Stimulated activated effector memory CD8-positive, alpha-beta T cell treated with anti-CD3 and anti-CD28 coated beads, Interleukin-12 subunit alpha, Interleukin-12 subunit beta, amount 100 ng/mL, for 72 hours (primary cell): ENCODE measurements at places on chromosomes 4 and X.

- DNase-seq: no peak
Observed at GRCh38 chr4:742096-742741, 36.6 kb downstream of the PCGF3 start.

GRCh38 chrX:64204252-64204651 is 1.3 kb downstream of the AMER1 start:
- DNase-seq: no peak

DNA sequence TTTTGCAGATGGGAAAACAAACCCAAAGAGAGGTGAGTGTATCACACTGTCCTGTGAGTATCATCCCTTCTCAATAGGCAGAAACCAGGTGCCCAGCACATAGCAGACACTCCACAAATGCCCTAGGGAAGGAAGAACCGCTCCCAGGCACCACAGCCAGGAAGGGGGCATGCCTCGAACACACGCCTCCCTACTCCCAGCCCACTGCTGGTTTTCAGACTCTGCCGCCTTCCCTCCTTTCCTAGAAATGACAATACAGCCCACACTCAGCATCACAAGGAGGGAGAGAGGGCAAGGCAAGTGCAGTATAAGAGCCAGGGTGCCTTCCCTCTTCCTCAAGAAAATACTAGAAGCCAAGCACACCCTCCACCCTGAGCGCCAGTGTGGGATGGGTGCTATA is 16.2 kb downstream of the JAKMIP1 start:
- no peak for DNase-seq

DNA sequence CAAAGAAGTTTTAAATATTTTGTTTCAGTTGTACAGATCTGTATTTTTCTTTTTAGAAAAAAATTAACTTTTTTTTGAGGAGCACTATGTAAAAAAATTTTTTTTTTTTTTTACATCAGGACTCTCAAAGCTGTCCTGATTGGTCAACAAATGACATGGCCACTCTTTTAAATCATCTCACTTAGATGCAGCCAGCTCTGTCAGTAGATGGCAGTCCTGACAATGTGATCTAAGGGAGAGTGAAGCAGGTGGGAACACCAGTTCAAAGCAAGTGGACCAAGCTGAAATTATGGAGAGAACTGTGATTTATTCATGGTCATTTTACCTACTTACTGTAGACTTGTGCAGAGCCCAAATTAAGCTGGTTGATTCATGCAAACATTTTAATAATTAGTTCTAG is 174.7 kb upstream of the GPRIN3 start:
- DNase-seq: no peak

DNA sequence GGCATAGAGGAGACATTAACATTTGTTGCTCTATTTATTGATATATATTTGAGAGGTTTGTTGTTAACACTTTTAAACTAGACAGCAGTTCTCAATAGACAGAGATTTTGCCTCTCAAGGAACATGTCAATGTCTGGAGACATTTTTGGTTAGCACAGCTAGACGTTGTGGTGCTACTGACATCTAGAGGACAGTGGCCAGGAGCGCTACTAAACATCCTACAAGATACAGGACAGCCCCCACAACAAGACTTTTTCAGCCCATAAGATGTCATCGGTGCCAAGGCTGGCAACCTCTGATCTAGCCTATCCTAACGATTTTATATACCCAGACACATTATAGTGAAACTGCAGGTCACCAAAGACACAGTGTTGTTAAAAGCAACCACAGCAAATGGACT is 18.4 kb upstream of the CTSO start:
- DNase-seq: no peak

DNA sequence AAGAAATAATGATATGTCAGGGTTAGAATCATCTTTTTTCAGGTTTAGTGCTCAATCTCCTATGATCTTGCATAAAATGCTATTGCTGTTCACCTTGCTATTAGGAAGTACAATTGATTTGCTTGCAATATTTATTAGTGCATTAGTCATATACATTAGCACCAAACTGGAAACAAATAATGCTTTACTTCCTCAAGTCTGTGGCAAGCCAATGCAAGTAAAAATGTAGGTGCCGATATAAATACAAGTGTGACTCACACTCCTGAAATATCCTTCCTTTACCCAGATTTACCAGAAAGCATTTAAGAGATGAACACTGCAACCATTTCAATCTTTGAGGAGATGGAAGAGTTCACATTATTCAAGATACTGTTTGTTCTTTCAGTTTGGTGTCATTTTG is 1487.7 kb upstream of the ADGRL3 start:
- no peak for DNase-seq

- no peak for DNase-seq
Observed at GRCh38 chrX:134287346-134287745, 50.4 kb downstream of the CCDC160 start.

DNA sequence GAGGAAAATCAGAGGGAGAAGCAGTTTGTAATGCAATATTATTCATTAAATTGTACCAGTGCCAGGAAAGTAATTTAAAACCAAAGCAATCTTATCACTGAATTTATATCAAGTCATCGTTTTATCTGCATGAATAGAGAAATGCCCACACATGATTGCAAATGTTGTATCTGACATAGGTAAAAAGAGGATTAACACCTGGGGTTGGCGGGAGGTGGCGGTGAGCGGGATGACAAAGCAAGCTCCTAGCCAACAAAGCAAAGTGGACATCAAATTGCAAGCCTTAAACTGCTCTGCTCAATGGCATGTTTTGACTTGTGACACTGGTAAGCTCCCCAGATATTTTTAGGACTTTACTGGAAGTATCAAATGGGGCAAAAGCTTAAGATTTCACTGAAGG is 16.4 kb downstream of the HPGD start:
- no peak for DNase-seq

DNA sequence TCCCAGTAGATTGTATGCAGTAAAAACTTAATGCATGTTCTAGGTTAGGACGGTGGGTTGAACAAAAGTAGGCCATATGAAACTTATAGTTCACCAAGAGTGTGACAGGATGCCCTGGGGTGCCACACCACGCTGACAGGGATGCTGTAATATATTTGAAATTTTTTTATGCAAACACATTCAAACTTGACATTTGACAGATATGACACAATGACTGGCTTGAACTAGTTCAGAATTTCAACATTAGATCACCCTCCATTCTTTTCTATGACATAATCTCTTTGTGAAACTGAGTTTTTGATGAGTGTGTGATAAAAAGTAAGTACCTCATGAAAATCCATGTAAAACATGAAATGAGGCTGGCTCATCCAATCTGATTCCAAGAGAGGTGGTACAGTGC is 198.4 kb downstream of the PALLD start:
- DNase-seq: no peak

DNA sequence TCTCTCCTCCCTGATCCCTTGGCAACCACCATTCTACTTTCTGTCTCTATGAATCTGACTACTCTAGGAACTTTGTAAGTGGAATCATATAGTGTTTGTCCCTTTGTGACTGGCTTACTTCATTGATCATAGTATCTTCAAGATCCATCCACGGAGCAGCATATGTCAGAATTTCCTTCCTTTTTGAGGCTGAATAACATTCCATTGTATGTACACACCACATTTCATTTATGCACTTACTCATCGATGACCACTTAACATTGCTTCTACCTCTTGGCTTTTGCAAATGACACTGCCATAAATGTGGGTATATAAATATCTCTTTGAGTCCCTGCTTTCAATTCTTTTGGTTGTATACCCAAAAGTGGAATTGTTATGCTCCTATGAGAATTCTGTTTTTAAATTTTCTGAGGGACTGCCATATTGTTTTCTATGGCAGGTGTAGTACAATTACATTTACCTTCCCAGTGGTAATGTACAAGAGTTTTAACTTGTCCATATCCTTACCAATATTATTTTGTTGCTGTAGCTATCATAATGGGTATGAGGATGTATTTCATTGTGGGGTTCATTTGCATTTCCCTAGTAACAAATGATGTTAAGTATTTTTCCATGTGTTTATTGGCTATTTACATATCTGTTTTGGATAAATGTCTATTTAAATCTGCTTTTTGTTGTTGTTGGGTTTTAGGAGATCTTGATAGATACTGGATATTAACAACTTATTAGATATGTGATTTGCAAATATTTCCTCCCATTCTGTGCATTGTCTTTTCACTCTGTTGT is 466.1 kb downstream of the C4orf33 start:
- DNase-seq: no peak

GRCh38 chr4:152735396-152735859 is 44.1 kb downstream of the TIGD4 start:
- DNase-seq: no peak

DNA sequence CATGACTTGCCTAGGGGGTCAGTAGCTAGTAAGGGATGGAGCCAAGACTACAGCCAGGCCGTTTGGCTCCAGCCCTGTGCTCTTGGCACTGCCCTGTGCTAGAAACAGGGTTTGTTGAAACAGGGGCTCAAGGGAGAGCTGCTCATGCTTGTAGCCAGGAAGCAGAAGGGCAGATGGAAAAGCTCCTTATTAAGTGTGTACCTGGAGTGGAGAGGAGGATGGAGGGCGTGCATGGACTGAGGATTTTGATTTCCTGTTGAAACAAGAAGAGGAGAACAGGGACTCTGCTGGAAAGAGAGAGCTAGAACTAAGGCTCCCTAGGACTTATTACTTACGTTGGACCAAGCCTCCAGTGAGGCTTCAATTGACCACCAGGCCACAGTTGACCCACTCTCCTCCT is 363.0 kb downstream of the MID1IP1 start:
- DNase-seq: no peak

DNA sequence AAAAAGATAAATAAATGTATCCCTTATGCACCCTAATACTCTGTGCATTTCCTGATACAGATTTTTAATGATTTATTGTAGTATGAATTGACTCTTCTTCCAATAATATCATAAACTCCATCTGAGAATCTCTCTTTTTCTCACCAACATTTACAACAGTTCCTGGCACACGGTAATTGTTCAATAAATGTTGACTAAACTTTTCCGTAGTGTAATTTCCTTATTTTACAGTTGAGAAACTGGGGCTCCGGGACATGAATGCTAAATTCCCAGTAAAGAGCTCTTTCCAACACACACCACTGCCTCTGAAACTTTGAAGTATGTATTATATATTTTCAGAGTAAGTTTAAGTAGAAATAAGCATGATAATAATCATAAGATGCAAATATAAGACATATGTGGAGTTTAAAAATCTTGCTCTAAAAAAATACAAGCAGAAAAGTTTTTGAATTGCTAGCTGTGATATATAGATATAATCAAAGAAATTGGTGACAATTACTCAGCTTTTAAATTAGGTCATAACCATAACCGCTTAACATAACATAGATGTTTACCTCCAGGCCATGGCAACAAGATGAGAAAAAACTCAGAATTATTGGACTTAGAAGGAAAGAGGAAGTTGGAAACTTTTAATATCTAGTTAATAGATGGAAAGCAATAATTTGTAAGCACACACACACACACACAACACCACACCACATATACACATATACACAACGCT is 28.2 kb upstream of the ANTXR2 start:
- no peak for DNase-seq

DNA sequence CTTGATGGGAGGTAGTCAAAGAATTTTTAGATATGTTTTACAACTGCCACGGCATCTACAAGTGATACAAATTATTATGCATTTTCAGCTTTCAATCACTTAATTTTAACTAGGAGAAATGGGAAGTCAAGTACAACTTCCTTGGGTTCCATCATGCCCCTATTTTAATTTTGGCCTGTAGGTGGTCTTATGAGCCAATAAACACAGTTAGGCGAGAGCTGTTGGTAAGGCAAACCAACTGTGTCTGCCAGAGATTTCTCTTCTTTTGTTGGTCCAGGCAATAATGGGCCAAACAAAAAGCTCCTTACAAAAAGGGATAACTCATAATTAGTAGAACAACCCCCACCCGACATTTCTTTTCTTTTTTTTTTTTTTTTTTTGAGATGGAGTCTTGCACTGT is 63.3 kb upstream of the ARX start:
- no peak for DNase-seq

DNA sequence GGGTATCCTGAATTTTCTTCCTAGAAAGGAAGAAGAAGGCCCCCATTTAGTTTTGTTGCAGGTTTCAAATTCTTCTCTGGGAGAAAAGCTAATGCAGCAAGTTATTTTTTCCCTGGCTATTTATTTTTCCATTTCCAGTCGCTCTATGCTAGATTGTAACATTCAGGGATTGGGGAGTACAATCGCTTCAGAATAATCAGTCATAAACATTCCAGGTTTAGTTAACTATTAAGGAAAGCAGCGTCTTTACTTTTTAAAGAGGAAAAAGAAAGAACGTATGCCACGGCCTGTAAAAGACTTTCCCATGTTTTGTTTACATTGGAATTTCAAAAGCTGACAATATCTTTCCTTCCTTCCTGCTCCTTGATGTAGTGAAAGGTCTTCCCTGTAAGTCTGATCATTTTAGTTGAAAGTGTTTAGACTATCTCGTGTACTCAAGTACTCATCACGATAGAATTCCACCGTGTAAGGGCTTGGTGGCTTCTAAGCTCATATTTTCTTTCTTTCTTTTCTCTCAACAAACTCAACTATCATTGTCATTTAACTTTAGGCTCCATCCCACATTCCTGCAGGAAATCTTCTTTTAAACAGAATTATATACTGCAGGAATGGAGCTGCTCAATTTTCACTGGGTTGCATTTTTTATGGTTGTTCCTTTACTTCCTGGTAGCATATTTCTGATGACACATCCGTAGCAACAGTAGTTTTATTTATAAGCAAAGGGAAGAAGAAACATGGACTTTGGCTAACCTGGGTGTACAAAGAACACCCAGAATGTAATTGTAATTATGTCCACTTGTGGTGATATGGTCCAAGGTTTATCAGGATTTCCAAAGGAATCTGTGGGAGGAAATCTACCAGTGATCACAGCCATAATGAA is 213.1 kb upstream of the FAT1 start:
- DNase-seq: no peak

DNA sequence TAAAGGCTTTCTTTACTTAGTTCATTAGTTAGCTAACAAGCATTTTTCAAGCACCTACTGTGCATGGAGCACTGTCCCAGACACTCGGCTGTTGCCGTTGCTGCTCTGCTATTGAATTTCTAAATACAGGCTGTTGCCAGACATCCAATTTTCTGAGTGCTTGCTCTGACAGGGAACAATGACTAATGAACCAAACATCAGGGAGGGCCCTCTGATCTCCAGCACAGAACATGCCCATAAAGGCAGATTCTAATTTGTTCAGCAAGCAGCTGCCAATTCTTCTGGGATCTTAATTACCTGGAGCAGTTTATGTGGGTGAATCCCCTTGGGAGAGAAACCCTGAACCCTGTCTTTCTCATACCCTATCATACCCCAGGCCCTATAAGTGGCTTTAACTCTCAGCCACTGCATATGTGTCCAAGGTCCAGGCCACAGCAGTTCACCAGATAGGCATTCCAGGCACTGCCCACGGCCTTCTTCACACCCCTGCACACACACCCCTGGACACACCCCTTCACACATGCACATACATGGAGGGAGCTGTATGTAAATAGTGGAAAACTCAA is 27.9 kb downstream of the TSC22D3 start:
- no peak for DNase-seq

DNA sequence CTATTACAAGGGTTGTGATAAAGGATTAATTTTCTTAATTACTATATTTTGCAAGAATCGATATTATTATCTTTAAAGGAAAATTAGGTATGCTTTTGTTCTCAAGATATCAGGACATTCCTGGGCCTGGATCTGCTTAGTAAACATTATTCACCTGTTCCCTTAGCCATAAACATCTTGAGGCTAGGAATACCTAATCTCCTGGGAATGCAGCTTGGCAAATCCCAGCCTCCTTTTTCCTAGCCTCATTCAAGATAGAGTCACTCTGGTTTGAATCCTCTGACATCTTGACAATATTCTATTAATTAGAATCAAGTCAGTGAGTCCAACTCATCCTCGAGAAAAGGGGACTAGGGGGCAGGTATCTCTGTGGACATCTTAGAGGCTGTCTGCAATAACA is 327.1 kb downstream of the STIM2 start:
- DNase-seq: no peak
